ENCODE measurements at places on chromosomes 16 and 17.
A peak's percentile ranks its signal among the peaks of the same experiment; 100 is the strongest.

DNA sequence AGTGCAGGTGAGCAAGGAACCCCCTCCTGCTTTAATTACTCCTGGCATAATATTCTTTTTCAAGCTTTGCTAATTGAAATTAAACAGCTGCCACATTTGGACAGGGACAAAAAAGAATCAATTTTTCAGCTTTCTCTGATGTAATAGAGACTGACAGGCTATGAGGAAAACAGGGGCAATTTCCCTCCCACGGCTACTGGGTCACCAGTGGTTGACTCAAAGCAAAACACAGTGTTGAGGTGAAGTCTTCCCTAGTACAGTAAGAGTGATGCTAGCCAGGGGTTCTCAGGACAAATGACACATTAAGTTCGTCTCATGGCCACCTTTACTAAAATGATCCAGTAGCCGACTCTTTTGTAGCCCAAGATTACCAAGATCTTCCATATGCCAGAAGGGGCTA lies 38.6 kb upstream of the PMFBP1 start:
- DNase-seq: peak; percentile 73

GRCh38 chr17:73595479-73595878 lies 48.8 kb downstream of the SDK2 start:
- DNase-seq: peak; percentile 31

DNA sequence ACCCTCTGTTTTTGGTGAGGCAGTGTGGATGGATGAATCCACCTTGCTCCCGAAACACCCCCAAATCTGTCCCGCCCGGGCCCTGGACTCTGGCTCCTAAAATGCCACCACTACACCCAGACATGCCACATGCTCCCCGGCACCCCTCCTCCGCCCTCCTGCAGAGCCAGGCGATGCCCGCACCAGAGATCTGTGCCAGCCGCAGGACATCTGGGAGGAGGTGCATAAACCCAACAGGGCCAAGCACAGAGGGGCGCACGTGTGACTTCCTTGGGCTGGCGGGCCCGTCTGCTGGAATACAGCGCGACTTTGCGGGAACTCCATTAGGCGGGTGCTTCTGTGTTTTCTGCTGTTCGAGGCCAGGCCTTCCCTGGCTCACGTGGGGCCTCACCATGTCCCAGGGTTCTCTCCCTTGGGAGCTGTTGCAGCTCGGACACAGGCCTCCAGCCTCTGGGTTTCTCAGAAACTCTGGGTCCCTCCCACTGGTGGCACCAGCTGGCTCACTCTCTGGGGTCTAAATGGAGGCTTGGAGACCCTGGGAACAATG lies 14.1 kb upstream of the ACSF3 start:
- no peak for DNase-seq

- DNase-seq: no peak
Measured at GRCh38 chr17:61678339-61678738, 87.3 kb upstream of the NACA2 start.

GRCh38 chr17:78890498-78890897 lies 12.5 kb downstream of the CEP295NL start:
- peak; percentile 96 for DNase-seq
